Activated CD4-positive, alpha-beta T cell treated with anti-CD3 and anti-CD28 coated beads, Interleukin-2, amount 50 U/mL, for 24 hours (primary cell): ENCODE measurements at places on chromosomes 13 and 19.
A peak's percentile ranks its signal among the peaks of the same experiment; 100 is the strongest.

- no peak for DNase-seq
Measured at GRCh38 chr19:42442833-42443232, at the start of gene CXCL17. CXCL17 (minus strand) TSS chr19:42442946; CDS start chr19:42442832, 114 bp downstream.

DNA sequence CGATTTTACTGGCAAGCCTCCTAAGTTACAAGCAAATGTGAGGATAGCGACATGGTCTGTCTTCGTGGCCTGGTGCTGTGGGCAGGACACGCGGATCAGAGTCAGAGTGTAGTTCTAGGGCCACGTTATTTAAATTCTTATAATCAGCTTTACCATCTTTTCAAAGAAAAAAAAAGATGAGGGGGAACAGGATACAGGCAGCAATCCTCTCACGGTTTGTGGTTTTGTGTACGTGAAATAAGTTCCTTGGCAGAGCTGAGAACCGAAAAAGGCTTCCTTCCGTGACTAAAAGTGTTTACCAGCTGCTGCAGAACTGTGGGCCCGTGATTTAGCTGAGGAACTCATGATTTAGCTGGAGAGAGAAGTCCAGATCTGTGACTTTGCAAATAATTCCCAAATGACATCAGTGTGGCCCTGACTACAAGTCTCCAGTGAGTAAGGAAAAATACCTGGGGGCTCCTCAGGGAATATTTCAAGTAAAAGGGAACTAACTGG is 27.2 kb downstream of the RCBTB2 start:
- peak; percentile 58 for DNase-seq

DNA sequence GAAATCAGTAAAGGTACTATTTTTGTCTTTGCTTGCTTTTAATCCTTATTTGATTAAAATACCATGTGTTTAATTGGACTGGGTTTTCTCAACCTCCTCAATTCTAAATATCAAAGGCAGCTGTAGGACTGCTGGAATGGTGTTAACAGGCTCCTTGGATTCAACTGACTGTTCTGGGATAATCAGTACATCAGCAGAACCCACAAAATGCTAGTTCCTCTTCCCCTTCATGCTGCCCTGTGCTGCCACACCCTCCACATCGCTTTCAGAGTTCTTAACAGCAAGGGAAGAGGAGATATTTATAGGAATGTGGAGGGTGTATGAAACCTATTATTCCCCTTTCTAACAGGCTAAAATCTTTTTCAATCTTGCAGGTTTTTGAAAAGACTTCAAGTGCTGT is 82.4 kb downstream of the KCTD12 start:
- no peak for DNase-seq

DNA sequence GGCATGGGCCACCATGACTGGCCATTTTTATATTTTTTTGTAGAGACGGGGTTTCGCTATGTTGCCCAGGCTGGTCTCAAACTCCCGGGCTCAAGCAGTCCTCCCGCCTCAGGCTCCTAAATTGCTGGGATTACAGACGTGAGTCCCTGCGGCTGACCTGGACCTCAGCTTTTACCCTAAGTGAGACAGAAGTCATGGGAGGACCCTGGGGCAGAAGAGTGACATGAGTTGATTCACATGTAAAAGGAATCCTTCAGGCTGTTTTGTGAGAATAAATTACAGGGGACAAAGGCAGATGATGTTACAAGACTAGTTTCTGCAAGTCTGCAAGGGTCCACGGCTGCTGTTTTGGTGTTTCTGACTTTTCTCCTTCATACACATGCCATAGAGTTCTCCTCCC is 2.6 kb upstream of the BCAM start:
- DNase-seq: no peak

GRCh38 chr13:41622432-41623429 is 165.4 kb downstream of the RGCC start:
- DNase-seq: no peak

DNA sequence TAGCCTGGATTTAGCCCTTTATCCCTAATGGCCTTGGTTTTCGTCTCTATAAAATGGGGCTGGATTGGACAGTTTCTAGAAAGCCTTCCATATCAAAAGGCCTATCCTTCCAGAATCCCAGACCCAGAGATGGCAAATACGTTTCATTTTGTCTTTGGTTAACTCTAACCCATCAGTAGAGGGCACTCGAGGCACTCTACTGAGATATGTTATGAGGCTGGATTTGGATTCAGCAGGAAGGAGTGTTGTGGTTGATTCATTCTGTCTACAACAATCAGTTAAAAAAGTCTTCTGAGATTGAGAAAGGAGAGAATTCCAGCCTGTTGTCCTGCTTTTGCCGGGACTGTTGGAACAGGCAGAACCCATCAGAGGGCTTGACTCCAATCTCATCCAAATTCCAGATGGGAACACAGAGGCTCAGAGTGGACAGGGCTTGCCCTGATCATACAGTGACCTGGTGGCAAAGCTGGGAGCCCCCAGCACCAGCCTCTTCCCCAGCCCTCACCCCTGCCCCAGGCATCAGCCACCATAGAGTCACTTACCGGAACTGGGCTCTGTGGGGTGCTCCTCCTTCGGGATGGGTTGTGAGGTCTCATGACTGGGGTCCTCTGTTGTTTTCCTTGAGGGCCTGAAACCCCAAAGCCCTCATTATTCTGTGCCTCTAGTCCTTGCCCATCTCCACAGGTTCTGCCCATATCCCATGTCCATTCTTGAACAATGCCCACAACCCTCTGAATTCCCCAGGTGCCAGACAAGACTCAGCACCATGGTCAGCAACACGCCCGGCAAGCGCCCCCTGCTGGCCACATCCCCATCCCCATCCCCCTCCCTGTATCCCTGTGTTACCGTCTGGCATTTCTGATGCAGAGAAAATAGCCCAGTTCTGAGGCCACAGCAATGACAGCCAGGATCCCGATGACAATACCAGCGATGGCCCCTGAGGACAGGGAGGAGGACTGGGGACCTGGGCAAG is 12.3 kb upstream of the ZNF180 start:
- DNase-seq: no peak

DNA sequence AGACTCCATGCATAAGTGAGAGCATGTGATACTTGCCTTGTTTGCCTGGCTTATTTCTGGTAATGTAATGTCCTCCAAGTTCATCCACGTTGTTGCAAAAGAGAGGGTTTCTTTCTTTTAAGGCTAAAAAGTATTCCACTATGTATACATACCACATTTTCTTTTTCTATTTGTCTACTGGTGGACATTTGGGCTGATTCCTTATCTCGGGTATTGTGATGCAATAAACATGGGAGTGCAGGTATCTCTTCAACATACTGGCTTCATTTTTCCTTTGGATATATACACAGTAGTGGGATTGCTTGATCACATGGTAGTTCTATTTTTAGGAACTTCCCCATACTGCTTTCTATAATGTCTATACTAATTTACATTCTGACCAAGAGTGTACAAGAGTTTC is 49.6 kb upstream of the EBPL start:
- no peak for DNase-seq

- no peak for DNase-seq
Measured at GRCh38 chr19:30105727-30106126, 163.7 kb downstream of the URI1 start.

GRCh38 chr13:111966933-111967332 is 100.0 kb upstream of the SOX1 start:
- no peak for DNase-seq
